T47D (cell line): ENCODE measurements at places on chromosomes 5 and 9.

DNA sequence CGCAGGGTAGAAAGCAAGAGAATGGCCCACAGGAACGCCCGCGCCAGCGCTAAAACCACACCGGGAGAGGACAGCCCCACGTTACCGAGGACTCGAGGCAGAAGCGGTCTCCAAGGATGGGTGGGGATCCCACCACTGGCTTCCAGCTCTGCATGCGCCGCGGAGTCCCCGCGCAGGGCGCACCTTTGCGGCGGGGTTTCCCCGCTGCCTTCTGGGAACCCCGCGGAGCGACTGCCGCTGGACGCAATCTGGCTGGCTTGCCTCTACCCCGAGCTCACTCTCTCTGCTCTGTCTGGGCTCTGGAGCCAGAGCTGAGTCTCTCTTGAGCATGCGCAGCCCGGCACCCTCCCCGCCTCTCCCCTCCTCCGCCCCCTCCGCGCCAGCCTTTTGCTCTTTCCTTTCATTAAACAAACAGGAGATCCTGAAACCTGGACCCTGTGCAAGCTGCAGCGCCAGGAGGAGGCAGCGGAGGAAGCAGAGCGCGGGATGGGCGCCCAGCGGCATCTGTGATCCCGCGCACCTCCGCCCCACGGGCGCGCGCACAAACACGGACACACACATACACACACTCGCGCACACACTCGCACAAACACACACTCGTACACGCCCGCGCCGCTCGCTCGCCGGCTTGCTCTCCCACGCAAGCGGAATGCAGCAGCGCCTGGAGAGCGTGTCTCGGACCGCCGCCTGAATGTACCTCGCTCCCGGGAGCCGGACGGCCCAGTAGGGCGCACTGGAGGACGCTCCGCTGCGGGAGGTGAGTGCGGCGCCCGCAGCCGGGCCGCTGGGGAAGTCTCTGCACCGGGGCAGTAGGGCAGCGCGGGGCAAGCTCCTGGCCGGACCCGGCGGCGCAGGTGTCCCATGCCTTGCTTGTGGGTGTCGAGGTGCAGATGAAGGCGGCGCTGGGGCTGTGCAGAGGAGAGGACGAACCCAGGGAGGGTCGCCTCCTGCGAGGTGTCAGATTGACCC lies at the start of gene PLPPR1:
PLPPR1 (plus strand) TSS at position 382 of the 969 bp plus-strand sequence.
- peak; percentile 74 for DNase-seq

DNA sequence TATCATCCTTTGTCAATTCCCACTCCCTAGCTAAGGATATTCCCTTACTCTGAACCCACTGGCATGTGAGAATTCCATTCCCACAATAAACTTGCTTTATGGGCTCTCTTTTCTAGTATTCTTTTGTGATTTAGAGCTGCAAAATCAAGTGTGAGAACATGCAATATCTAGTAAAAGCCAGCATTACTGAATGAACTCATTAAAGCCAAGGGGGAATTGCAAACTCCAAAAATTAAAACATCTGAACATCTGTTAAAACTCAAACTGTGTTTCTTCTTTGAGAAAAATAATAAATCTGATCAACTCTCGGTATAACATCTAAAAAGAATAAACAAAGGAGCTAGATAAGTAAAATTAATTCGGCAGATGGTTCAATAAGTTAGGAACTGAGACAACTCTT lies 53.1 kb upstream of the MPDZ start:
- no peak for DNase-seq

GRCh38 chr5:35035271-35035670 lies 12.5 kb downstream of the AGXT2 start:
- no peak for DNase-seq

GRCh38 chr5:135034963-135035677 lies 1.1 kb upstream of the PITX1 start:
- peak; percentile 51 for DNase-seq

DNA sequence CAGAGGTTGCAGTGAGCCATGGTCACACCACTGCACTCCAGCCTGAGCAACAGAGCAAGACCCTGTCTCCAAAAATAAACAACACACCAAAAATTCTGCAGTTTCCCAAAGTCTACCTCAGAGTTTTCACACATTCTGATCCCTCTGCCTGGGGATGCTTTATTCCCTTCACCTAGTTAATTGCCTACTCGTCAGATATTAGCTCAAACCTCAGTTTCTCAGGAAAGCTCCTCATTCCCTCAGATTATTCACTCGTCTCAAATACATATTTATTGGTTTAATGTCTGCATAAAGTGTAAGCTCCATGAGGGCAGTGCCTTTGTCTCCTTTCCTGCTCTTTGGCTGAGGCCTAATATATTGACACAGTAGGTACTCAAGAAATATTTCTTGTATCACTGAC lies 2.5 kb upstream of the MATR3 start:
- no peak for DNase-seq

GRCh38 chr5:122323738-122324137 lies 11.7 kb downstream of the SNCAIP start:
- no peak for DNase-seq

GRCh38 chr9:21294904-21295538 lies 10.1 kb downstream of the IFNA5 start:
- DNase-seq, result no peak

DNA sequence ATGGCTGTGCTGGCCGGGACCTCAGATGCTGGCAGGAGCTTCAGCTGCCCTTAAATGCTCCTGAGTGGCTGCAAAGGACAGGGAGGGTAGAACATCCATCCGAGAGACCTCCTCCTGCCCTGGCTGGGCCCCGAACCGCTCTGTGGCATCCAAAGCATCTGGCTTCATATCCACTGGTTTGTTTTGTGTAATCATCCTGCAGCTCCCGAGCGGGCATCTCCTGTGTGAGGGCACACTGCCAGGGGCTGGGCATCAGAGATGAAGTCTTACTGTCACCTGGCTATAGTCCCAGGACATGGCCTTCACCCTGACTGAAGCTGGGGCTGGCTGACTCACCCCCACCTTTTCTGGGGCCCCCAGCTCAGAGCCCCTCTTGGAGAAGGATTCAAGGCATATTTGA lies 18.5 kb upstream of the NTNG2 start:
- no peak for DNase-seq

GRCh38 chr5:67416133-67416937 lies 219.7 kb upstream of the CD180 start:
- no peak for DNase-seq

GRCh38 chr5:165602529-165602928 lies 2097.1 kb downstream of the MAT2B start:
- no peak for DNase-seq

DNA sequence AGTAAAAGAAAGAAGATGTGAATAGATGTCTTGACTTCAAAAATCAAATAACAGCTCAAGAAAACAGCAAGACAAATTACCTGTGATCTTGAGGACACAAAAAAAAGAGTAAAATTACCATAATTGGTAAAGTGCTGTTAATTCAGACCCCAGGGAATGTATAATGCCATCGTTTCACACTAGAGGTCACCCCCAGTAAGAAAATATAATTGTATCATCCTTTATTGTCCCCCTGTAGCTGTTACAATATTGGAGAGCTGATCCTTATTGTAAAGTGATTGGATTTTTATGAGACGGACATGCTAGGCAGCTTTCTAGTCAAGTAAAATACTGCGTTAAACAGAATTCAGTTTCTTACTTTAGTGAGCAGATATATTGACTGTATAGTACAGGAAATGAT lies 377.0 kb downstream of the TLE1 start:
- peak; percentile 2 for DNase-seq

- DNase-seq, result no peak
These were observed 342.7 kb downstream of the DEPDC1B start for GRCh38 chr5:60357302-60357701.

DNA sequence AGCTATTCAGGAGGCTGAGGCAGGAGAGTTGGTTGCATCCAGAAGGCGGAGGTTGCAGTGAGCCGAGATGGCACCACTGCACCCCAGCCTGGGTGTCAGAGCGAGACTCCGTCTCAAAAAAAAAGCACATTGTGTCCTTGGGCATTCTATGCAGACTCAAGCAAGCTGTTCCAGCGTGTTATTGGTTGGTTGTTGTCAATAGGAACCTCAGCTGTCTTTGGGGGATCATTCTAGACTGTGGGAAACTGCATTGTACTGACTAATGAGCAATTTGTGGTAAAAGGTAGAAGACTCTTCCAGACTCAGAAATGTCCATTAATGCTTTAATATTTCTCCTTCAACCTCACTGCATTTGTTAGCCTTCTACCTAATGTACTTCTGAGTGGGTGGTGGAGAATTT lies 379.5 kb upstream of the GRAMD2B start:
- no peak for DNase-seq

- DNase-seq, result no peak
These were observed 383.0 kb downstream of the RAB3C start for GRCh38 chr5:58965677-58966414.

DNA sequence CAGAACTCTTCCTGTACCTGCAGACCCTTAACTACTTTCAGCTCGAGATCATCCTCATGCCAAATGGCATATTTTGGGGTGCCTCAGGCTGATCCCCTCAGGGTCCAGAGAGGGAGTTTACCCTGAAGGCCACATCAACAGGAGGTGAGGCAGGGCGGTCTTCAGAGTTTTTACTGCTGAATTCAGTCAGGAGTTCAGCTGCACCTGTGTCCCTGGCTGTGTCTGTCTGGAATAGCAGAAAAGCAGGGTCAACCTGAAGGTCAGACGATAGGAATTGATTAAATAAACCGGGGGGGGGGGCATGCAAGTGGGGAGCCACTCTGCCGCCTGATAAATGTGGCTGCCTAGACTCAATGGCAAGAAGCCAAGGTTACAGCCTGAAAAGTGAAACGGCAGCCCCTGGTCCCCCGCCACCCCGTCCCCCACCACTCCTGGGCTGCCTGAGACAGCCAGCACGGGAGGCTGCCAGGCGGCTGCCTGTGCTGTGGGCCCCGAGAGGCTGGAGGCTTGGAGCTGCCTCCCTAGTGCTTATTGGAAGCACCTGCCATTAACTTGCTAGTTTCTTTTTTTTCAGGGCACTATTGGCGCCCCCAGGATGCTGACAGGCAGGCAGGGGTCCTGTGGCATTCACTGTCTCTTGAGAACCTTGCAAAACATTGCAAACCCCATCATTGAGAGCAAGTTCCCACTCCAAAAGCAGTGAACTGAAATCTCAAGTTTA lies 182.7 kb upstream of the PPP1R26 start:
- DNase-seq, result no peak

DNA sequence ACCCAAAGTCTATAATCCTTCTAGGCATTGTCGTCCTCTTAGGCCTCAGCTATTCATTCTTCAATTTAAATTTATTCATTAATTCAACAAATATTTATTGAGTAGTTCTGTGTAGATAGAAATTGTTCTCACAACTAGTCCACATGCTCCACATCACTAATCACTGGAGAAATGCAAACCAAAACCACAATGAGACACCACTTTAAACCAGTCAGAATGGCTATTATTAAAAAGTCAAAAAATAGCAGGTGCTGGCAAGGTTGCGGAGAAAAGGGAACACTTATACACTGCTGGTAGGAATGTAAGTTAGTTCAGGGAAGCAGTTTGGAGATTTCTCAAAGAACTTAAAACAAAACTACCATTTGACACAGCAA lies 51.1 kb upstream of the TNFSF15 start:
- no peak for DNase-seq

DNA sequence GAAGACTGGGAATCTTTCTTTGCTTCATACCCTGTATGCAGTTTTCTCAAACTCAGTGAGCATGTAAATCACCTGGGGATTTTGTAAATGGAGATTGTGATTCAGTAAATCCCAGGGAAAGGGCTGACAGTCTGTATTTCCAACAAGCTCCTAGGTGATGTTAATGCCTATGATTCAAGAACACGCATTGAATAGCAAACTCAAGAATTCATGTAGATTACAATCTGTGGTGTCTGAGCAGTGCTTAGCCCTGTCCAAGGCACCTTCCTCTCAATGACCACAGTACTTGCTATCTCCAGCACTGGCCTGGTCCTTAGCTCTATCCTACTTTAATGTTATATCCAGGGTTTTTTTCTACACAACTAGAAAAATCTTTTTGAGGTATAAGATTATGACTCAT lies 721.4 kb upstream of the MEF2C start:
- no peak for DNase-seq

- DNase-seq, result no peak
These were observed 16.8 kb downstream of the CTXN3 start for GRCh38 chr5:127665641-127666040.

GRCh38 chr9:121216271-121216805 lies 14.7 kb upstream of the RAB14 start:
- DNase-seq, result no peak

- DNase-seq, result no peak
These were observed 342.7 kb downstream of the DIRAS2 start for GRCh38 chr9:90299968-90300367.

DNA sequence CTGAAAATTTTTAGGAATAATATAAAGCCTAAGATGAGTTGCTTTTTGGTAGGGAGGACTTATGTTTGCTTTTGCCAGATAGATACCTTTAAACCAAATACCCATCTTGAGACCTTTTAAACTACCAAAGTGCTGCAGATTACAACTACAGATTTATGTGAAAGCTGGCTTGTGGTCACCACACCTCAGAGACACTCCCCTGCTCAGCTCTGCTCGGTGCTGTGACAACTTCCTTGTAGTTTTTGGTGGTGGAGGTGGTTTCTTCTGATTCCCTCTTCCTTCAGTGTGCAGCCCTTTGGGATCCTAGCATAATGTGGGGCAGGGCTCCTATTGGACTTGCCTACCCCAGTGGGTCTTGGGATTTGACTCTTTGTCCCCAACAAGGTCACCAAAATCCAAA lies 29.2 kb downstream of the GARNL3 start:
- DNase-seq, result no peak

GRCh38 chr5:106174903-106175302 lies 1495.8 kb downstream of the EFNA5 start:
- no peak for DNase-seq

GRCh38 chr9:38390851-38391250 lies 1.7 kb upstream of the ALDH1B1 start:
- no peak for DNase-seq

DNA sequence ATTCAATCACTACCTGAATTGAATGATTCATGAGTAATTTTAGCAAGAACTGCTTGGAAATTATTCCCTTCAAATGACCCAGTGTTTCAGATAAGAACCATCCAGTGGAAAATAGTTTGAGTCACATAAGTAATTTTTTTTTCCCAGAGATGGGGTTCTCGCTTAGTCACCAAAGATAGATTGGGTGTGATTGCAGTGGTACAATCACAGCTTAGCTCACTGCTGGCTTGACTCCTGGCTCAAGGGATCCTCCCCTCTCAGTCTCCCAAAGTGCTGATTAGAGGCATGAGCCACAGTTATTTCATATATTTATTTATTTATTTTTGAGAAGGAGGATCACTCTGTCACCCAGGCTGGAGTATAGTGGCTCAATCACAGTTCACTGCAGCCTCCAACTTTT lies 574.5 kb upstream of the ARRDC3 start:
- no peak for DNase-seq

- no peak for DNase-seq
These were observed 50.8 kb downstream of the AMBP start for GRCh38 chr9:114027159-114027862.

DNA sequence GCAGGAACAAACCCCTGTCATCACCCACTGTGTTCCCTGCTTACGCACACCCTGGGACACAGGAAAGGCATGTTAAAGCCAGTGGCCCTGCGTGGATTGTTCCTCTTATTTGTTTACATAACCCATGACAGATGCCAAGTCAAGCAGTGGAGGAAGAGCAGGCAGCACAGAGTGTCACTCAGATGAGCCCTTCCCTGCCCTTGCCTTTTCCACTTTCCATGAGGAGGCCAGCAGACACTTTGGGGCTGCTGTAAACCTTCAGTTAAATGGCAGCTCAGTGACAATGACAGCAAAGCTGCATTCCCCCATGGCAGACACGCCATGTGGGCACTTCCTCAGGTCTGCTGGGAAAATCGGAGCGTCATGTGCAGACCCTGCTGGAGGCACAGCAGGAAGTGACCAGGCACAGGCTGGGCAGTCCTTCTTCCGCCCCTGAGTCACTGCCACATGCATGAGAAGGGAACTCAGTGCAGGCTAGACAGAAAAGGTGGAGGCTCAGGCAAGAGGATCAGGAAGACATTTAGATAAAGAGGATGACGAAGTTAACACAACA lies 216.8 kb upstream of the PIK3R1 start:
- DNase-seq, result no peak
